ENCODE measurements at places on chromosomes 3 and 15. TPM values are rescaled to one million over a fixed set of nuclear protein-coding genes. Genes with fewer than 3 reads are reported as not detected.

The COPG1 gene
- total RNA-seq = 157 TPM

- no peaks in the 10 kb centered on the region for H3K4me1 ChIP-seq
- H3K4me3 ChIP-seq = no peak overlapping the region
- H3K36me3 ChIP-seq = no peaks in the 10 kb centered on the region
- H3K27ac ChIP-seq = no peak overlapping the region
Measured at GRCh38 chr3:178762385-178762784, 226.1 kb downstream of the KCNMB2 start.

DNA sequence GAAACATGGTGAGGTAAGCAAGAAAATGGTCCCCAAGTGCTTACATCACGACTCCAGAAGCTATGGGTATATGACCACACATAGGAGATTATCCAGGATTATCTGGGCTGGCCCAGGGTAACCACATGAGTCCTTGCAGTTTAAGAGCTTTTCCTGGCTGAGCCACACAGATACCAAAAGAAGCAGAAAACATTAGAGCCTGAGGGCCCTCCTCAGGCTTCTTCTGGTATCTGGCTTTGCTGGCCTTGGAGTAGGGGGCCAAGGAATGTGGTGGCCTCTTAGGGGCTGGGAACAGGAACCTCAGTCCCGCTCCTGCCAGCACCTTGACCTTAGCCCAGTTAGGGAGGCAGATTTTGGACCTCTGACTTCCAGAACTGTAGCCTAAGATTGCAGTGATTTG is 259.1 kb downstream of the KCNMB2 start:
- no peaks in the 10 kb centered on the region for H3K36me3 ChIP-seq
- no peaks in the 10 kb centered on the region for H3K27me3 ChIP-seq
- no peak overlapping the region for H3K4me3 ChIP-seq
- H3K27ac ChIP-seq = no peak overlapping the region

The FRMD5 gene
- total RNA-seq = 2.6 TPM

The RHOV gene
- total RNA-seq = 1.6 TPM

The ADCY5 gene
- 0.21 TPM for total RNA-seq

DNA sequence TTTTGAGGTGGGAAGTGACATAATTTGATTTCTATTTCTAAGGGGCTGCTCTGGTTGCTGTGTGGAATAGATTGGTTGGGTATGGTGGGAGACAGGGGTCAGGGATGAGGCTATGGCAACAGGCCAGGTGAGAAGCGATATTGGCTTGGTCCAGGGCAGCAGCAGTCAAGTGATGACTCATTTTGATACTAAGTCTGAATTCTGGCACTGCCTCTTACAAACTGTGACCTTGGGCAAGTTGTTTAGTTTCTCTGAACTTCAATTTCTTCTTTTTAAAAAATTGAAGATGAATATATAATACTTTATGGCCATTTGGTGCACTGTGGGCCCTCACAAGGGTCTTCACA is 40.4 kb upstream of the CLSTN2 start:
- no peaks in the 10 kb centered on the region for H3K36me3 ChIP-seq
- no peak for DNase-seq
- H3K4me1 ChIP-seq = peaks cover 10% of the 10 kb centered on the region
- H3K4me3 ChIP-seq = no peak overlapping the region
- H3K27ac ChIP-seq = no peak overlapping the region

The PCSK6 gene
- 2.6 TPM for total RNA-seq

GRCh38 chr3:48402281-48402732 is 27.6 kb downstream of the PLXNB1 start:
- no peaks in the 10 kb centered on the region for H3K27me3 ChIP-seq
- H3K4me3 ChIP-seq = no peak overlapping the region
- H3K36me3 ChIP-seq = no peaks in the 10 kb centered on the region
- no peak for DNase-seq

DNA sequence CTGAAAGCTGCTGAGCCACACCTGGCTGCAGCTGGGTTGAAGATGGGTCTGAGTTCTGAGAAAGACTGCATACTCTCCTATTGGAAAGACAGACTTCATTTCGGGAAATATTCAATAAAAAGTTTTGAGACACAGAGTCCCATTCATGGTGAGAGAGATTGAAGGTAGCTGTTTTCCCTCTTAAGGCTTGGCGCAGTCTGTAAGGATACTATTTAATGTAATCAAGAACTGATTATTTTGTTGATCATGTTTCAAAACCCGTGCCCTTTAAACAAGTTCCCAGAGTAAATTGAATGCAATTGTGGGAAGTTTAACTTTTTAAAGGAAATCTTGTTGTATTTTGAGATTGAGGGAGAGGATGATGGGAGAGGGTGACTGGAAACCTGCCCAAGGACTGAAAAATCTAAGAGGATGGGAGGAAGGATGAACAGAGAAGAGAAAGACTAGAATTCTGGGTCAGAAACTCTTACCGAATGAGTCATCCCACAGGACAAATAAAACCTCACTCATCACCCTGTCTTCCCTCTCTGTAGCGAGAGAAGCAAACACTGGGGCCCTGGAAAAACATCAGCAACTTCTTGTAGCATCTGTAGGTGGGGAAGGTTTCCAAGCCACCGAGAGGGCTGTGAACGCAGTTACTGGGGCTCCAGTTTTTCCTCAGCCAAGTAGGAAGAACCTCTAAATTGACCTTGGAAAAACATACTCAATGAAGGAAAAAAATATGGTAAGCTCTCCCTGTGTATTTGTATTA is 193.2 kb upstream of the TPRG1 start:
- H3K36me3 ChIP-seq = no peaks in the 10 kb centered on the region
- H3K4me1 ChIP-seq = no peaks in the 10 kb centered on the region
- DNase-seq = no peak

DNA sequence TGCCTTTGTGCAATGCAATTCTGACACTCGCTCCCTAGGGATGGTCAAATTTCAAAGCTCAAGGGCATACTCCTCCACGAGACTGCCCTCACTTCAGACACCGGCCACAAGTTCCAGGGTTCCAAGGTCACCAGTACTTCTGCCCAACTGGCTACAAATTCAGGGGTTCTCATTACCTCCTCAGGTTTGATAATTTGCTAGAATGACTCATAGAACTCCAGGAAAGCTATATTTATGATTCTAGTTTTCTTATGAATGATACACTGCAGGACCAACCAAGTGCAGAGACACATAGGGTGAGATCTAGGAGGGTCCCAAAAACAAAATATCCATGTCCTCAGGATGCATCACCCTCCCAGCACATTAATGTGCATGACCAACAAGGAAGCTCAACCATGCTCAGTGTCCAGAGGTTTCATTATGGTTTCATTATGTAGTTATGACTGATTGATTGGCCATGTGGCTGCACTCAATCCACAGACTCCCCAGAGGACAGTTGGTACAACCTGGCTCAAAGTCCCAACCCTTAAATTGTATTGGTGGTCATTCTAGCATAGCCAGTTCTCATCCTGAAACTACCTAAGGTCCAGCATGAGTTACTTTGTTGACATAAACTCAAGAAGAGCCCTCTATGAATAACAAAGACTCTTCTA is 170.4 kb upstream of the LRRN1 start:
- H3K27ac ChIP-seq = no peak overlapping the region
- no peaks in the 10 kb centered on the region for H3K36me3 ChIP-seq
- no peaks in the 10 kb centered on the region for H3K4me1 ChIP-seq

The EFL1 gene
- total RNA-seq = 26.1 TPM

DNA sequence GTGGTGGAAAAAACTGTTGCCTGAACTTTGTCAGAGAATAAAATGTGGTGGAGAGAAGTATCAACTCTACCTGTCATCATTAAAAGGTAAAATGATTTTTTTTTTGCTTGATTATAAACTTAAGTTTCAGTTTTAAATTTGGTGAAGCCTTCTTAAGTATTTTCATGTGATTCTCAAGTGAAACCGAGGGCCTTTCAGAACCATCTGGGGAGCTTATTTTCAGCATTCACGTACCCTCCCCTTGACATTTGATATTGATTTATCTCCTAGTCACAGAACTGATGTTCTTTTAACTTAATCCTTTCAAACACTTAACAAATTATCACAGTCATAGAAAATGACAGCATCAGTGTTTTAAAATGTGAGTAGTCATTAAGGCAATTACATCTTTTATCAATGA is 38.5 kb downstream of the HPS3 start:
- DNase-seq = no peak
- H3K36me3 ChIP-seq = no peaks in the 10 kb centered on the region
- H3K27me3 ChIP-seq = no peaks in the 10 kb centered on the region
- H3K4me3 ChIP-seq = no peak overlapping the region
- H3K4me1 ChIP-seq = no peaks in the 10 kb centered on the region
- no peak overlapping the region for H3K27ac ChIP-seq

DNA sequence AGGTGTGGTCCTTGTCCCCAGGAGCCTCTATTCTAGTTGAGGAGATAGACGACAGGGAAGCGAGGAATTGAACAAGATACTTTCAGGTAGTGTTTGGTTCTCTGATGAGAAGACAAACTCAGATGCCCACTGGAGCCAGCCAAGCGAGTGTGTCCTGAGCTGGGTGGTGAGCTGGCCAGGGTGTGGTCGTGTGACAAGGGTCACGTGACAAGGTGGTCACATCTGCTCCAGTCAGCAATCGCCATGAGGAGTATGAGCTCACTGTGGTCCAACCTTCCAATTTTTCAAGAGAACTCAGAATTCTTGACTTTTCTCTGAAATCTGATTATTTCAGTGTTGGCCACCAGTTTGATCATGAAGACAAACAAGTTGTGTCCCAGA is 39.5 kb downstream of the SLC6A6 start:
- DNase-seq = no peak
- no peaks in the 10 kb centered on the region for H3K27me3 ChIP-seq
- H3K27ac ChIP-seq = no peak overlapping the region
- H3K4me3 ChIP-seq = no peak overlapping the region
- peaks cover 39% of the 10 kb centered on the region for H3K4me1 ChIP-seq

DNA sequence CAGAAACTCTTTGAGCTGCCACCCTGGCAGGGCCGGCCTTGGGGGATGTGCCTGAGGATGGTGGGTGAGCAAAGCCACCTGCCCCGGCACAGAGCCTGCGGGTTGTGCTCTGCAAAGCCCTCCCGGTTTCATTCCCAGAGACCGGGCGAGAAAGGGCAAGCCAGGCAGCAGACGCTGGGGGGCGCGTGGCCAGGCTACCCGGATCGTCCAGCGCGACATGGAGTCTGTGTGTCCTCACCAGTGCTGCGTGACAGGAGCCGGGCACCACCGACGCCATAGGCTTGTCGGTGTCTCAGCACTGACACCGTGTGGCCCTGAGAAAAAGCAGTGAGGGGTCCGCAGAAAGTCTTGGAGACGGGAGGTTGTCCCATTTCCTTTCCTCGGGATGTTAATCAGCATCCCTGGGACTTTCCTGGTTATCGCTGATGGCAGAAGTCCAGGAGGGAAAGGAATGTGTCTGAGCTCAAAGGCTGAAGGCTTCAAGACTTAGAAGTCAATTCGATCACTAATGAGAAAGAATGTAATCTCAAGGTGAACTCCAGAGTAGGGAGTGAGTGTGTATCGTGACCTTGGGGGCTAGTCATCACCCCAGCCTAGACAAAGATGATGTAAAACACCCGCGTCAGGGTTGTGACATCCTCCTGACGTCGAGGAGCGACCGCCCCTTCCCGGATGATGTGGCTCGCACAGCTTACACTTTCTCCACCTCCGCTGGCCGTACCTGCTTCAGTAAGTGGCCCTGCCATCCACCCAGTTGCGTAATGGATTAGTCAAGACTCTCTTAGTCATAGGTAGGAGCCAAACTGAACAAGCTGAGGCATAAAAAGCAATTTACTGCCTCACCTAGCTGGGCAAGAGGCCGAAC is 36.3 kb upstream of the PLA2G4E start:
- H3K27me3 ChIP-seq = no peaks in the 10 kb centered on the region
- peak; percentile 86 for DNase-seq
- no peak overlapping the region for H3K27ac ChIP-seq
- peak overlapping the region; percentile 33 for H3K4me3 ChIP-seq
- H3K36me3 ChIP-seq = no peaks in the 10 kb centered on the region
- H3K4me1 ChIP-seq = no peaks in the 10 kb centered on the region

The SIN3A gene
- total RNA-seq = 74.7 TPM

DNA sequence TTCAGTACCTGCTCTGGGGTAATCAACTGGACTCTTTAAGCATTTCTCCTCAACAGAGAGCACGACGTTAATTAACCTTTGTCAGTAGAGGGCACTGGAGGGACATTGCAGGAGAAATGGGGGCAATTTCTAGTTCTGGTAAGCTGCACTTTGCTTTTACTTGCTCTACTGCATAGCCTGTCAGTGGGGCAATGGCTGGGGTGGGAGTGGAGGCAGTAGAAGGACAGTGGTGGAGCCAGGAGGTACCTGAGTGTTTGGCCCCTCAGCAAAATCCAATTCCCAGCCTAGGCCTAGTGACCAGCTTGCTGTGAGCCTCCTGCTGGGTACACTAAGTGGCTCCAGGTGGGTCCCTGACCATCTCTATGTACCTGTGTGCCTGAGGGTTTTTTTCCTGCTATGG is 18.3 kb upstream of the MED12L start:
- no peaks in the 10 kb centered on the region for H3K36me3 ChIP-seq
- peaks cover 2% of the 10 kb centered on the region for H3K27me3 ChIP-seq
- no peaks in the 10 kb centered on the region for H3K4me1 ChIP-seq
- DNase-seq = no peak
- H3K4me3 ChIP-seq = no peak overlapping the region
- no peak overlapping the region for H3K27ac ChIP-seq

The EFHB gene
- total RNA-seq = 0.68 TPM

GRCh38 chr3:16300881-16301359 is 35.9 kb downstream of the OXNAD1 start:
- H3K4me3 ChIP-seq = no peak overlapping the region
- no peaks in the 10 kb centered on the region for H3K27me3 ChIP-seq
- peaks cover 16% of the 10 kb centered on the region for H3K36me3 ChIP-seq
- H3K4me1 ChIP-seq = no peaks in the 10 kb centered on the region

- no peak for DNase-seq
- no peaks in the 10 kb centered on the region for H3K4me1 ChIP-seq
- H3K4me3 ChIP-seq = no peak overlapping the region
- H3K36me3 ChIP-seq = no peaks in the 10 kb centered on the region
Measured at GRCh38 chr3:129360705-129361460, 67.6 kb downstream of the EFCAB12 start.

DNA sequence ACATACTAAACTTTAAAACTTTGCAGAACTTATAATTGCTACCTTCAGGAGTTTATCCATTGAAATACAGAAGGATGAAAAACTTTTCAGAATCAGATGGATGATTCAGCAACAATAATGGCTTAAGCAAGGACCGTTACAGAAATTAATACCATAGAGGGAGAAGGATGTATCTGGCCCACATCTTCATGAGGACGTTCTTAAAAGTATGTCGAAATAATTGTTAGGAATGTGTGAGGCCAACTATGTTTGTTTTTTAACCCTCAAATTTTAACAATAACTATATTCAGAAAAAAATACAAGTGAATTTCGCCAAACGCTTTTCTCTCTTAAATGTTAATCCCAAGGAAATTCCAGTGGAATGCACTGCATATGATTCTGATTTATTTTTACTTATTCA is 105.2 kb upstream of the EPHA3 start:
- DNase-seq = no peak
- no peaks in the 10 kb centered on the region for H3K36me3 ChIP-seq
- H3K27ac ChIP-seq = no peak overlapping the region

DNA sequence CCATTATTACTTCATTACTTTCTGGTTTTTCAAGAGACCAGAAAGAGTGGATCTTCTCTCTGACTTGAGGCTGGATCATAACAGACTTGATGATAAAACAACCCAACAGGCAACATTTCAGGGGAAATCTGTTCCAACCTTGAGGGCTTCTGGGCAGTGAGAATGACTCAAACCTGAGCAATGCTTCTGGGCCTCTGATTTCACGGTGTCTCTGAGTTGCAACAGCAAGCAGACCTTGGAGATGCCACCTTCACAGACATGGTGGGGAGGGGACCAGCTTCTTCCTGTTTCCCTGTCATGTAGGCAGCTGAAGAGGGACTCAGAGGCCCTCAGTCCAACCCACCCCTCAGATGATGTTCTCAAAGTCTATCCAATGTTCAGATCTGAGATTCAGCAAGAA is 104.0 kb downstream of the ABHD5 start:
- no peaks in the 10 kb centered on the region for H3K36me3 ChIP-seq
- H3K27me3 ChIP-seq = no peaks in the 10 kb centered on the region
- no peaks in the 10 kb centered on the region for H3K4me1 ChIP-seq
- H3K27ac ChIP-seq = no peak overlapping the region
- no peak overlapping the region for H3K4me3 ChIP-seq
